ENCODE measurements at places on chromosomes 5 and 9.

- no peak for DNase-seq
Measured at GRCh38 chr9:112774006-112774996, 23.7 kb downstream of the SNX30 start.

- no peak for DNase-seq
Measured at GRCh38 chr5:95741458-95741857, 10.3 kb downstream of the RHOBTB3 start.

DNA sequence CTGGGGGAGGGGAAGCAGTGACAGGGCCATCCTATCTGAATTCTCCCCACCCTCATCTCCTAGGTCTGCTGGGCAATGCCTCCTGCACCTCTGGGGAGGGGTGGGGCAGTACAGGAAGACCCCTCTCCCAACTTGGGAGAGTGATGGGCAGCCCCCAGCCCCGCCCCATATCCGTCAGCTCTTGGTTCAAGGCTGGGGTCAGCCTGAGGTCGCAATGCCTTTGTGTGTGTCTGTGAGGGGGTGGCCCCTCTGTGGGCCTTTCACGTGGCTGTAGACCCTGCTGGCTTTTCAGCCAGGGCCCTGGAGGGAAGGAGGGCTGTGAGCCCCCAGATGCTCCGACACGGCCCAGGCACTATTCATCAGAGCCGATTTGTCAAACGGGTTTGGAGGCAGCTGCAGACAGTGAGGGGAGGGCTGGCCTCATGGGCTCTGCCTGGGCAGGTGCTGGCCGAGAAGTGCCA, 49.5 kb upstream of the RNU6ATAC start:
- DNase-seq: no peak

DNA sequence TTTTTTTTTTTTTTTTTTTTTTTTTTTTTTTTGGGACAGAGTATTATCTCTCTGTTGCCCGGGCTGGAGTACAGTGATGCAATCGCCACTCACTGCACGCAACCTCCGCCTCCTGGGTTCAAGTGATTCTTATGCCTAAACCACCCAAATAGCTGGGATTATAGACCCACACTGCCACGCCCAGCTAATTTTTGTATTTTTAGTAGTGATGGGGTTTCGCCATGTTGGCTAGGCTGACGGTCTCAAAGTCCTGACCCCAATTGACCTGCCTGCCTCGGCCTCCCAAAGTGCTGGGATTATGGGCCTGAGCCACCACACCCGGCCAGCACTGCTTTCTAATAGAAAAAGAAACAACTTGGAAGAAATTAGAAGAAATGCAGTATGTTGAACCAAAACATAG, 39.2 kb downstream of the TTC1 start:
- no peak for DNase-seq

DNA sequence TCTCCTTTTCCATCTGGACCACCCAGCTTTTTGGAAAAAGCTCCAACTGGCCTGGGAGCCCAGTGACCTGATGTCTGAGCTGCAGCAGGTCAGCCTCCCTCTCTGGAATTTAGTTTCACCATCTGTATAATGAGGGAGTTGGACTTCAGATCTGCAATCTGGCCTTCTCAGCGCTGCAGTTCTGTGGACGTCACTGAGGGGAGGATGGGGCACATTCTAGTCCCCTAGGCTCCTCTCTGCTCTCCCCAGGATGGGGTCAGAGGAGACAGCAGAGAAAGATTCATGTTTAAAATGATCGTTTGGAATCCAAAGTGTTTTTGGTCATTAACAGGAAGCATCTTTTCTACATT, 10.2 kb downstream of the OR13J1 start:
- no peak for DNase-seq

GRCh38 chr9:6997330-6997729, 239.6 kb downstream of the KDM4C start:
- DNase-seq: no peak

GRCh38 chr5:50786073-50786472, 119.6 kb downstream of the PARP8 start:
- DNase-seq: no peak

GRCh38 chr5:61625681-61626621, 293.9 kb downstream of the ZSWIM6 start:
- DNase-seq: peak; percentile 60

DNA sequence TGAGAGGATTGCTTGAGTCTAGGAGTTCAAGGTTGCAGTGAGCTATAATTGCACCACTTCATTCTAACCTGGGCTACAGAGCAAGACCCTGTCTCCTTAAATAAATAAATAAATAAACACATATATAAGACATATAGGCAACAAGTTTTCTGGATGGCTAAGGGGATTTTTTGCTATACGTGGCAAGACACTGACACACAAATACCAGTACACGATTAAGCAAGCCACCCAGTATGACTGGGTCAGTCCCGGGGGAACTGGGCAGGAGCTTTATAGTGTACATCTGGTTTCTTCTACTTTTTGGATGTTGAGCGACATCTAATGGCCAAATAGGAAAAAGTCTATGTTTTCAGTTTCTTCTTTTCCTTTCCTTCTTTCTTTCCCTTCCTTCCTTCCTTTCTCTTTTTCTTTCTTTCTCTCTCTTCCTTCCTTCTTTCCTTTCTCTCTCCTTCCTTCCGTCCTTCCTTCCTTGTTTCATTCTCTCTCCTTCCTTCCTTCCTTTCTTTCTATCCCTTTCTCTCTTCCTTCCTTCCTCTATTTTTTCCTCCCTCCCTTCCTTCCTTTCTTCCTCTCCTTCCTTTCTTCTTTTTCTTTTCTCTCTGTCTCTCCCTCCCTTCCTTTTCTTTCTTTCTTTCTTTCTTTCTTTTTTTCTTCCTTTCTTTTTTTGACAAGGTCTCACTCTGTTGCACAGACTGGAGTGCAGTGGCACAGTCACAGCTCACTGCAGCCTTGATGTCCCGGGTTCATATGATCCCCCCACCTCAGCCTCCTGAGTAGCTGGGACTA, 47.0 kb upstream of the PLIN2 start:
- peak; percentile 73 for DNase-seq

DNA sequence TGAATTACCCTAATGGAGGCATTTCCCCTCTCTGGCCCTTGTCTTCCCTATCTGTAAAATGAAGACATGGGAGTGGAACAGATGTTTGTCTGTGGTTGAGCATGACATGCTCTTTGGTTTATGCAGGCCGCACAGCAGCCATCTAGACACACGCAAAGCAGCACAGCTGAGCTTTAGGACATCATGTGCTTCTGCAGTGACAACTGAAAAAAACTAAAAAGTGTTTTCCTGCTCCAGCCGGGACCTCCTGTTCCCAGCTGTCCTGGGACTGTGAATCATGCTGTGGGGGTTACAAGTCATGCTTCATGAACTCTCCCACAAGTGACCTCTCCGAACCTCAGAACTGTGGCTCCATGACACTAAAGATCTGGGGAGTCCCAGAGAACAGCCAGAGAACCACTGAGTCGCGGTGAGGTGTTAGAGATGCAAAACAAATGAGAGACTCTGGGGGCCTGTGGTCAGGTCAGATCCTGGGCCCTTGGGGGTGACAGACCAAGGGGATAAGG, 1.7 kb downstream of the SMIM3 start:
- peak; percentile 75 for DNase-seq

- no peak for DNase-seq
Measured at GRCh38 chr9:112848316-112849151, 42.1 kb downstream of the SLC46A2 start.

- DNase-seq: no peak
Measured at GRCh38 chr9:83473488-83473971, 64.7 kb downstream of the FRMD3 start.

DNA sequence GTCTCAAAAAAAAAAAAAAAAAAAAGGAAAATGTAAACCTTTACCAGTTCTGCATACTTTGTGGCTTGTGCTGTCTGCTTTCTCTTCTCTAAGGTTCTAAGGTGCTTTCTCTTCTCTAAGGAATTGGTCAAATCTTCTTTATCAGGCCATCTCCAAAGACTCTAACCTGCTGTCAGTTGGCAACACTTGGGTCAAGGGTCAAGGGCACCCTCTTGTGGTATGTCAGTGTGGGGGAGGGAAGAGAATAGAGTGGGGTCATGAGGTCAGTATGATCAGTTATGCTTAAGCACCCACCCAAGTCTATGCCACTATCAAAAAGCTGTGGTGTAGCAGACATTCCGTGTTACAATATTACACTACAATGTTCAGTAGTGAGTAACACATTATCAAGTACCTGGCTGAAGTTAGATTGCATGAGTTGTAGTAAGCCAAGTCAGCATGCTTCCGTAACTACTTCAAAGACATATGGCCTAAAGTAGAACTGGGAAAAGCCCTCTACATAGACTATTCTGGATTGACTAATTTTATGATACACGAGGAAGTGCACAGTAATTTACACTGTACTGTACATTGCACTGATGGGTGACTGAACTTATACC, 25.0 kb upstream of the CCL28 start:
- no peak for DNase-seq

GRCh38 chr5:6146271-6146670, 232.1 kb downstream of the MED10 start:
- DNase-seq: no peak

DNA sequence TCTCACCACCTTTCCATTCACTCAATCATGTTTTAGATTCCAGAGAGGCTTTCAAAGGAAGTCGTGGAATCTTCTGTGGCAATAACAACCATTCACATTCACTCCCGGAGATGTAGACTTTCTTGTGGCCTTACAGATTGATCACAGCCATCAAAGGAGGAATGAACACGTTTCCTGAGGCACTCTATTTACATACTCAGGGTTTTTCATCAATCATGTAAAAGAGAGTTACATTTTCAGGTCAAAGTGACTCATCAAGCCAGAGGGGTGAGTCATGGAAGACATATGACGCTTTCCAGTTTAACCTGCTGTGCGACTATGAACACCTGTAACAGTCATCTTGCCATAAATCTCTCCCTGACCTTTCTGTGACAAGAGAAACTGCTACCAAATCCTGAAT, 39.3 kb upstream of the RAD23B start:
- DNase-seq: peak; percentile 63

- no peak for DNase-seq
Measured at GRCh38 chr5:157258450-157258849, 7.5 kb upstream of the CYFIP2 start.

GRCh38 chr5:39608024-39608423, 183.2 kb upstream of the DAB2 start:
- no peak for DNase-seq

DNA sequence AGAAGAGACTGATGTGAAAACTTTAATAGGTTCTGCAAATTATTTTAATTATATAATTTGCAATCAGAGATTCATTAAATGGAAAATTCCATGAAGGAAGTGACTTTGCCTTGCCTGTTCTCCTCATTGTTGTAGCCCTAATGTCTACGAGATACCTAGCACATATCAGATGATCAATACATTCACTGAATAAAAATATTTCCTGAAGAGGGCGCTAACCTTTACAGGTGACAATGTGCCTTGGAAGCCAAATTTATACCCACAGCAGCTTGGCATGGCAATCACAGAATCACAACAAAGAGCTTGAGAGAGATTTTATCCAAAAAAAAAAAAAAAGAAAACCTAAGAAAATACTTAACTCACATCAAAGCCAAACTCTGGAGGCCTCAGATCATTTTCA, 17.4 kb downstream of the HAUS6 start:
- DNase-seq: no peak

- DNase-seq: no peak
Measured at GRCh38 chr5:74294231-74294705, 346.3 kb downstream of the ENC1 start.

DNA sequence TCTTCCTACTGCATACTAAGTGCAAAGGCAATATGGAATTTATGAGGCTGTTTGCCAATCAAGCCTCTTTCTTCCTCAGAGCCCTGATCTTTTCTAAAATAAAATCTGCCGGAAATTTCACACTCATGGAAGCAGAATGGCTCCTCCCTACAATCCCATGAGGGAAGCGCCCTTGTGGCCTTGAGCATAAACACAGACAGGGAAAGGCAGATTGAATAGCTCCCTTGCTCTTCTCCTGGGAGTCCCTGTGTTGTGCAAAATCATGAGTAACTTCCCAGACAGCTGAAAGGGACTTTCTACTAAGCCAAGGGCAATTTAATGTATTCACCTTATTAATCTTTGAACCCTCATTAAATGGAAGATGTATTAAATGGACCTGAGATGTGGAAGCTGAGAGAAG, 226.1 kb upstream of the PIK3R1 start:
- no peak for DNase-seq

GRCh38 chr5:133754575-133755169, 142.3 kb upstream of the FSTL4 start:
- DNase-seq: peak; percentile 38

- DNase-seq: no peak
Measured at GRCh38 chr5:100479079-100479688, 56.0 kb upstream of the FAM174A start.

DNA sequence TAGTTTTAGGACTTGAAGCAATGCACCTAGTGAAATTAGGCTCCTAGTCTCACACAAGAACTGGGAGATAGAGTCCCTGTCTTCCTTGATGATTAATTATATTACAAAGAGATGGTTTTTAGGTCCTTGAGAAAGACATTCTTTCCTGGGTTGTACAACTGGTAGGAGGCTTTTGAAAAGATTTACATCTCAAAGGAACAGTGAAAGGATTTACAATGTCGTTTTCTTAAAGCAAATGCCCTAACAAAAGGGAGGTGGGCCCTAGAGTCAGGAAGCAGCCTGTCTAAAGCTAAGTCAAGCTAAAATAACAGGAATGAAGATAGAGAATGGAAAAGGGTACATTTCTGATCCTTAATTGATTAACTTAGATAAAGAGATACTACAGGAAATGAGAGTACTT, 102.2 kb upstream of the IL7R start:
- no peak for DNase-seq

- no peak for DNase-seq
Measured at GRCh38 chr5:125338440-125339174, 592.2 kb upstream of the ZNF608 start.

GRCh38 chr9:135743021-135743420, 41.0 kb downstream of the KCNT1 start:
- DNase-seq: no peak

DNA sequence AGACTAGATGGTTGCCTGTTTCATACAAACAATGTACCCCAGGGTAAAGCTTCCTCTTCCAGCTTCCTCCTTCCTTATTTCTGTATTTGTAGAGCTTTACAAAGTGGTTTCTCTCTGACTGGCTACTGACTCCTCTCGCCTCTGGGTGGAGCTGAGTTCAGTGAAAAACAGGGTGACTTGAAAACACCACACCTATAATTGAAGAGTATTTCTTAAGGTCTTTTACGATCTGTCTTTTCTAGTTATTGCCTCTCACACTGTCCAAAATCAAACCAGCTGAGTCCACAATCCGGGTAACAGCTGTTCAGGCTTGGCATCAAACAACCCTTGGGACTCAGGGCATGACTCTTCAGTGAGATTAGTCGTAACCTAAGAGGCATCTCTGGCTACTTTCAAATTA, 200.4 kb downstream of the ARRDC3 start:
- no peak for DNase-seq

- DNase-seq: no peak
Measured at GRCh38 chr5:38765399-38765861, 80.4 kb upstream of the OSMR start.

DNA sequence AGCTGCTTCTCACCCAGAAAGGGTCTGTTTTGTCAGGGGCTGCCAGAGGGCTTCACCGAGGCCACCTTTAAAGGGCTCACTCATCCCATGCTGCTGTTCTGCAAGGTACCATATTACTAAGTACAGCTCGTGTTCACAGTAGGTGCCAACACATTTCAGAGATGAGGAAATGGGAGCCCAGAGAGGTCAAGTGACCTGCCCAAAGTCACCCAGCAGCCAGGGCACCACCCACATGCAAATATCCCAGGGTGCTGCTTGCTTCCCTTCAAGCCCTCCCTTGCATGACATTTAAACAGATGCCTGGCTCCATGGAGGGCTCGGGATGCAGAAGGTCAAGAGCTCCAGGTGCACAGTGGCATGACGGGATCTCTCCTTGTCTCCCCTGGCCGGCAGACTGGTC, 123.5 kb upstream of the SARDH start:
- no peak for DNase-seq

All from activated T-cell treated with anti-CD3 and anti-CD28 coated beads, Interleukin-2, amount 50 U/mL, for 72 hours (primary cell).